ENCODE measurements at places on chromosomes 2 and 18.

GRCh38 chr2:73290049-73290839, 3.1 kb downstream of the EGR4 start:
- DNase-seq: peak; percentile 62

DNA sequence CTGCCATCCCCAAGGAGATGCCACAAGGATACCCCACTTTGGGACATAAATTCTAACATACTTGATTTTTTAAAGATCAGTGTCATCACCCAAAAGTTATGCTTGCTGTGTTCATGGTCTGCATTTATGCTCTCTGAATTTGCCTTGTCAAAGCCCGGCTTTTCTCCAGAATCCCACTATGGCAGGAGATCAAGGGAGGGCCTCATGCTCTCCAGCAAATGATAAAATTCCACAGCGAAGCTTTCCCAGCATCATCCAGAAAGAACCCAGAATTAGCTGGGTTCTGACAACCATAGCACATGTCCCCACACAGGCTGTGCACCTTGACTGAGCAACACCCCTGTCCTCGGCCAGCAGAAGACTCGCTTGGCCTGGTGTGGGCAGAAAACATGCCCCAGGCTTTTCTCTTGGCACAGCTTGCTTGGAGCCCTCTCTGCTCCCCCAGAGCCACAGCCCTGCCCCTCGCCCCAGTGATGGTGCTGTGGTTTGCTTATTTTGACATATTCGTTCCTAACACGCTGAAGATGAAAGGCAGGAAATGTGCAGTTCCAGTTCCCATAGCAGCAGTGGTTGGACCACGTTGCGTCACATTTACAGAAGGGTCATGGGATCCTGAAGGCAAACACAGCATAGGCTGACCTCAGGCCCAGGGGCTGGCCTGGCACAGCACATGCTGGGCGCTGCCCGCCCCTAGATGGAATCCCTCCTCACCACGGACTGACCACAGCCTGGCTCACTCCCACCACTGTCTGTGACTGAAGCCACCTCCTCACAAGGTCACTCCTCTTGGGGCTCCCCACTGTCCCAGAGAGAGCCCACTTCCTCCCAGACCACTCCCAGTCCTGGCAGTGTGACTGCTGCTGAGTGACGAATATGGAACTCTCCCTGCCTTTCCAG, 14.1 kb upstream of the CHRNA1 start:
- DNase-seq: peak; percentile 23

GRCh38 chr18:52582516-52582915, 242.5 kb downstream of the DCC start:
- no peak for DNase-seq

DNA sequence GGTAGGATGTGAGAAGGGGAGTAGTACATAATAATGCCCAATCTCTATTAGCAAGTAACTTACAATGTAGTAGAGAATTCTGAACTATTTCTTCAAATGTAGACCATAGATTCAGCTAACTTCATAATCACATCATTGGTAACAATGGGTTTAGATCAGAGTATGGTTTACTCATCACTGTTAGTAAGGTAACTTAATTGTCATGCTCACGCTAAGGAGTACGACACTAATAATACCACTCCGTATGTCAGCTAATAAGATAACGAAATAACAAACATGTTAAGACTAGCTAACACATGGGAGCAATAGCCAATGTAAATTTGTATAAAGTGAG, 56.4 kb upstream of the CCDC141 start:
- no peak for DNase-seq

DNA sequence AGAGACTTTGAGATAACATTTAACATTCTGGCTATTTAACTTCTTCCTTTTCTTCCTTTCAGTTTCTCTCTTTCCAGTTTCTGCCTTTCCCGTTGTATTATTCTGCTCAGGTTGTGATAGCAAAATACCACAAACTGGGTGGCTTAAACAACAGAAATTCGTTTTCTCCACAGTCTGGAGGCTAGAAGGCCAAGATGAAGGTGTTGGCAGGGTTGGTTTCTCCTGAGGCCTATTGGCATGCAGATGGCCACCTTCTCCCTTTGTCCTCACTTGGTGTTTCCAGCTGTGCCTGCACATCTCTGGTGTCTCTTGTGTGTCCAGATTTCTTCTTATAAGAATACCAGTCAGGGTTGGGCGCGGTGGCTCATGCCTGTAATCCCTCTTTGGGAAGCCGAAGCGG, 34.0 kb downstream of the PHLPP1 start:
- DNase-seq: no peak

DNA sequence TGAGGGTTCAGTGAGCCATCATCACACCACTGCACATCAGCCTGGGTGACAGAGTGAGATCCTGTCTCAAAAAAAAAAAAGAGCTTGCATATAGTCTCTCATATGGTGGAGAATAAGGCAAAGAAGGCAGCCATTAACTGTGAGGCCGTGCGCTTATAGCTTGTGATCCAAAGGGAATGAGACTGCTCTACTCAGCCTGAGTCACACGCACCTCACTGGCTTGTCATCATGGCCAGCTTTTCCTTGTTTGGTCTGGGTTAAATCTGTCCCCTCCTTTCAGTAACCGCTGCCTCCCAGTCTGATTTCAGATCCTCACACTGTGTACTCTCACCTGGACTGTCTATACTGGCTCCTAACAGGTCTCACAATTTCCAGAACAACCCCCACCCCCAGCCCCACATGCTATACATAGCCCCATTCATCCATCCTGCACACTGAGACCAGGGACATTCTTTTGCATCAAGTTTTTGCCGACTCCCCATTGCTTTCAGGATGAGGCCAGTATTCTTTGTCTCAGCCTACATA, 35.3 kb upstream of the ANKRD44 start:
- no peak for DNase-seq

GRCh38 chr2:115412501-115412900, 970.1 kb downstream of the DPP10 start:
- no peak for DNase-seq

- DNase-seq: peak; percentile 66
Measured at GRCh38 chr2:10042301-10043161, 819 bp upstream of the KLF11 start.

- no peak for DNase-seq
Measured at GRCh38 chr2:26801328-26801727, 15.5 kb downstream of the CENPA start.

DNA sequence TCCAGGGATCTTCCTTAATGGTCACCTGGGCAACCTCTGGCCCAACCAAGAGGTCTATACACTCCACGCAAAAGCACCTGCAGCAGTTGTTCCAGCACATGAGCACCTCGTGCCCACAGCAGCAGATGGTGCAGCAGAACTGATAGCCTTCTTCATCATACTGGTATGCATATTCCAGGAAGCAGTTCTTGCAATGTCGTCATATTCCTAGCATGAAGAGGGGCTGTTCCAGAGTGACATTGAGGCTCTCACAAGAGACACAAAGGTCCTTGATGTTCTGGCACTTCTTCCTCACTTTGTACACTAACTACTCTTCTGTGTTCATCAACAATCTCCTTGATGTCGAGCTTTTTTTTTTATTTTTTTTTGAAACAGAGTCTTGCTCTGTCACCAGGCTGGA, 386.2 kb downstream of the MEIS1 start:
- DNase-seq: no peak

GRCh38 chr18:74967438-74967837, 241.5 kb downstream of the PTGR3 start:
- DNase-seq: no peak

DNA sequence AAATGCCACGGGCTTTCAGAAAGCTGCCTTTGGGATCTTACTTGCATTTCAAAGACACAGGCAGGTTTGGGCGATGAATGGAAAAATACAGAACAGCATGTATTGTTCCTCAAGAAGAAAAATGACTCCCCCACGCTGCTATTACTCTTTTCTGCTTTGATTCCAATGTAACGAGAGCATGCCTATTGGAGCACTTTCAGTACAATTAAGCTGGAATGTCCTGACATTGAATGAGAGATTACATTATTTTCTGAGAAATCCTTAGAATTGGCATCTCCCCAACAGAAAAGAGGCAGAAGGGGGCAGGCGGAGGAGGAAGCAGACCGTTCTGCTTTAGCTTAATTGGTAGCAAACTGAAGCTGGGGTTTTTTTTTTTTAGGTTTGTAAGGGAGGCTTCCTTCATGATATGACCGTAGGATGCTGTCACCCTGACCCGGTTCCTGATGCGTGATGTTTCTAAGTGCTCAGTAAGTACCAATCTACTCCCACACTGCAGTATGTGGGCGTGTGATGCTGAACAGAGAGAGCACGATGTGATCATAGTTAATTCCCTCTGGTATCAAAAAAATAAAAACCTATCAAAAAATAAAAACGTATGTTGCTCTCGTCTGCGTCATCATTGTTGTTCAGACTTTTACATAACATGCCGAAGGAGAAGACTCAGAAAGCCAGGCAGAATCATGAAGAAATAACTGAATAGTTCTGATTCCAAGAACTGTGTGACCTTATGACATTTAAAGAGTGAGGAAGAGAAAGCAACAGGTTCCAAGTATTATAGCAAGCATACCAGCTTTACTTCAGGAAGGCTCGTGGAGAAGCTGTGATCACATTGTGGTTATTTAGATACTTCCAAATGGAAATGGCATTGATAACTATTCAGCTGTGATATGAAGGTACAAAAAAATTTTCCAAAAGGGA, 40.5 kb downstream of the LONRF2 start:
- DNase-seq: no peak

- DNase-seq: no peak
Measured at GRCh38 chr2:220999356-220999755, 572.7 kb downstream of the EPHA4 start.

GRCh38 chr2:215137741-215138340, 585 bp downstream of the ABCA12 start:
- no peak for DNase-seq

- DNase-seq: no peak
Measured at GRCh38 chr2:46336283-46336959, 39.2 kb downstream of the EPAS1 start.

- DNase-seq: no peak
Measured at GRCh38 chr18:66111018-66111417, 360.2 kb downstream of the CDH7 start.

GRCh38 chr18:70072678-70073077, 125.0 kb upstream of the CD226 start:
- DNase-seq: no peak

DNA sequence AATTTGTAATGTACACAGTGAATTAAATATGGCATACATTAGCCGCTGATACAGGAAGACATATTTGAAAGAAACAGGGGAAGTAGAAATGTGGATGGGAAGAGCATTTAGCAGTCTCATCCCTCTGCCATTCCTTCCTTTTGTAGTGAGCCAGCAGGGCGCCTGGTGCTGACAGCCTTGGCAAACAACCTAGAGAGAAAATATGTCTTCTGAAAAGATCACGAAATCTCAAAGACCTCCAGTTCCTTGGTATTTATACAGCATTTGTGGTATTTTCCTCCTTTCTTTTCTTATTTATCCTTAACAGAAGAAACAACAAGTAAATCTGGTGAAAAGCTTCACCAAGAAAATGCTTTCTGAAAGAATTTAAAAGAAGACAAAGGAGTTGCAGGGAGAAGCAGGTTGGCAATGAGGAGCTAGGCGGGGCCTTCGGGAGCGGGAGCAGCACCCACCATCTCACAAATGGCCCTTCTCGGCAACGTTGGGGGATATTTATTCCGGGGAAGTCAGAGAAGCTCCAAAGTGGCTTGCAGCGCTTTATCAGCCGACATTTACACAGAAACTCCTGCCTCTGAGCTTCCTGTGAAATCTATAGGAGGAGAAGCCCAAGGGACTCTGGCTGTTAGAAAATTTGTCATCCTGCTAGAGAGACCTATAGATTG, 406.1 kb upstream of the NRP2 start:
- no peak for DNase-seq

DNA sequence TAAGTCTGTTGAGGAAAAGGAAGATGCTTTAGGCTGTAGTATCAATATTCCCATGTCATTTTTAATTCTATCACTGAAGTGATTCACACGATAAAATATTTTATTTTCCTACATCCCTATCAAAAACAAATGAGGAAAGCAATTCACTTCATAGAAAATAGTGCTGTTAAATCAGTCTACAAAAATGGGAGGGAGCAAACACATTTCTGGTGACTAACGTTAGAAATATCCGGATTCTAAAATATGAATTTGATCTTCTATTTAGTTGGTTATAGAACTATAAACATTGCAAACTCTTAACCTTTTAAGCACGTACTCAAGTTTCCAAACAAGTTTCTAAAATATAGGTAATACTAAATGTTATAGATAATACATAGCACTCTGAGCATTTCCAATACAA, 20.8 kb downstream of the ATF2 start:
- no peak for DNase-seq

DNA sequence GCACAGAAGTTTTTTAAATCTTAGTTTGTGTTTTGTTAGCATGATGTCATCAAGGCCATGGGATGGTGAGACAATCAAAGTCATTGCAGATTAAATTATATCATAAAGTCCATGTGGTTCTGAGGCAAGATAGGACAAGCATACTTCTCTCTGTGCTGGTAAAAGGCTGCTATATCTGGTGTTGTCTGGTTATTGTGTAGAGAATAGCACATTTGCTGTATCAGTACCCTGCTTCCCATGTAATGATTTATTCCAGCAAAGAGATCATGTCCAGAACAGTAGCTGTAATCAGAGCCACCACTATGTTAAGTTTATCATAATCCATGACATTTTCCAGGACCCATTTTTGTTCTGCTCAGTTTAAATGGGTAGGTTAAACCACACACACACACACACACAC, 123.0 kb downstream of the TTC27 start:
- no peak for DNase-seq

GRCh38 chr18:43192408-43192807, 76.9 kb upstream of the RIT2 start:
- no peak for DNase-seq

- DNase-seq: no peak
Measured at GRCh38 chr2:120091436-120091835, 78.6 kb downstream of the EPB41L5 start.

DNA sequence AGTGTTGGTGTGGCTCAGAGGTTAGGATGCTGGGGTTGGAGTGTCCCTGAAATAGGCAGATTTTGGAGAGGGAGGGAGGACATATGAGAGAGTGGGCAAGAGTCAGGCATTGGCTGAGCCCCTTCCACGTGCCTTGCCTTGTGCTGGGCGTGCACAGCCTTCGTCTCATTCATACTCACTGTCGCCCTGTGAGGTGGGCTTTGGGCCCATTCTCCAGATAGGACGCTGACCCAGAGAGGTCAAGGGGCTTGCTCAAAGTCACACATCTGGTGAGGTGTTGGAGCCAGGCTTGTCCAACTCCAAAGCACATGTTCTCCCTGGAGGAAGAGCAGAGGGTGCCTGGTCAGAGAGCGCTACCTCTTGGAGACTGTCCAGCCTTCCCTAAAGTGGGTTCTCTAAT, 166.8 kb downstream of the DYSF start:
- no peak for DNase-seq
